ENCODE measurements at places on chromosomes 2 and 18.
A peak's percentile ranks its signal among the peaks of the same experiment; 100 is the strongest.

- DNase-seq, result no peak
These were observed 2.9 kb downstream of the CHRND start for GRCh38 chr2:232528746-232529460.

DNA sequence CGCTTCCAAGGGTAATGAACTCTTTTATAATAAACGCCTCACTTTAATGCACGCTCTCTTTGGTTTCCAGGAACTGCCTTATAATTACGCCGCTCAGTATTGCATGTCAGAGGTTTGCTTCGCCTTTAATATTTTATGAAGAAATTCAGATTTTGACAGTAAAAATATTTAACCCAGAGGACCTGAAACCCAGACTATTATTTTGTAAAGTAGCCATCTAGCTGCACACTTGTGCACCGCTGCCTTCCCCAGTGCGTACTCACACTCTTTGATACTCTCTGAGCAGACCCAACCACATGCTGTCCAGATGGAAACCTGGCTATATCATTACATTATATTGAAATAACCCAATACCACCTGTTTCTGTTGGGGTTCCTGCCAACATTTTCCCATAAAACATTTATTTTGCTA, 270.1 kb downstream of the C1D start:
- DNase-seq, result no peak

DNA sequence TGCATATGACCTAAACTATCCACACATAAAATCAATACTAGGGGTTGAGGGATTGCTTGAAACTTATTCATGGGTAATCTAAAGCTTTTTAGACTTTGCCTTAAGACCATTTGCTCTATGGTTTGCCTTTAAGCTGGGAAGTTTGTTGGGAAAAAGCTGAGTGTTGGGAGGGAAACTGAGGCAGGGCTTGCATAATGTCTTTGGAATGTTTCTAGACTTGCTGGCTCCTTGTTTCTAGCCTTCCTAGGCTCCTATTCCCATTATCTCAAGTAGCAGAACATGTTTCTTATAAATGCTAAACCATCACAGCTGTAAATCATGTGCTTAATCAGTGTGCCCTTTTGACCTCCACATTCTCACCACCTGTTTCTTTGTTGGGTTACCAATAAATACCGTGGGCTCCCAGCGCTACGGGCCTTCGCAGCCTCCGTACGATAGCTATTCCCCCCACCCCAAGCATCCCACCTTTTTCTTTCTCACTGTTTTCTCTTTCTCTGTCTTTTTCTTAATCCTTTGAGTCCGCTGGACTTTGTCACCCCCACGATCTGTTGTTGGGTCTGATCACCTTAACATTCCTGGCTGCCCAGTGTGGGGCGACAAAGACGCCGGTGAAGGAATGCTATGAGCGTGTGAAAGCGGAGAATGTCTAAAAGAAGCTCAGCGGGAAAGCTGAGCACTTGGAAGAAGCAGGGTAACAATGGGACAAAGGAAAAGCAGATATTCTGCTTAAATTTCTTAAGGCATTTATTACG, 49.4 kb upstream of the CWC22 start:
- DNase-seq, result no peak

DNA sequence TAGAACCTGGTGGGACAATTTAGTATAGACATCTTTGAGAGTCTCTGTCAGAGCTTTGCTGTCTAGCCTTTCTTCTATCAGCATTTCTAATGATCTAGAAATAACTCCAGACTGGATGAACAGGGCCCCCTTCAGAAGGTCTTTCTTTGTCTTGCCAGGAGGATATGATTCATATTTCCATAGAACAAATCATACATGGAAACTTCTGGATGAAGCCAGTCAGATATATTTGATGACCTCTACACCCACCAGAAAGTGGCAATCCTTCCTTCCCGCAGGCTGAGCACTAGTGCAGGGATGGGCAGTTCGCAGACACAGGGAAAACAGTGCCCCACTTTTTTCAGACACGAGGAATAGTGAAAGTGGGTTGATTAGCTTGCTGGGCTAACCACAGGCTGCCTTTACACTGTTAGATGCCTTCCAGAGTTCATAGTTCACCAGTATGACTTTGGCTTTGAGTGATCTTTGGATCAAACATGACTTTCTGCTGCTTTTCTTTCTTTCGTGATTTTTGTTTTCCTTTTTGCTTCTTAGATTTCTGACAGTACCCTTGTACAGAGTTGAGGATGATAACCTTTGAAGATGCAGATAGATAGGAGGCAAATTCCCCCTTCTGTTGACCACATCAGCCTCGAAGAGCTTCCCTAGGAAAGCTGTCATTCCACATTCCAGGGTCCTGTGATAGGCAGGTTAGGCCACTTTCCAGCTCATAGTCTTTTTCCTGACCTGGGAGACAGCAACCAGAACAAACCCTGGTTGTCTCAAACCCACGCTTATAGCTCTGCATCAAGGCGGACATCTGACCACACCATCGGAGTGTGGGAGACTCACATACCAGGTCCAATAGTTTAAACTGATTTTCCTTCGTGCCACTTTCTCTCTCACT, 237.0 kb downstream of the ZNF407 start:
- DNase-seq, result no peak

DNA sequence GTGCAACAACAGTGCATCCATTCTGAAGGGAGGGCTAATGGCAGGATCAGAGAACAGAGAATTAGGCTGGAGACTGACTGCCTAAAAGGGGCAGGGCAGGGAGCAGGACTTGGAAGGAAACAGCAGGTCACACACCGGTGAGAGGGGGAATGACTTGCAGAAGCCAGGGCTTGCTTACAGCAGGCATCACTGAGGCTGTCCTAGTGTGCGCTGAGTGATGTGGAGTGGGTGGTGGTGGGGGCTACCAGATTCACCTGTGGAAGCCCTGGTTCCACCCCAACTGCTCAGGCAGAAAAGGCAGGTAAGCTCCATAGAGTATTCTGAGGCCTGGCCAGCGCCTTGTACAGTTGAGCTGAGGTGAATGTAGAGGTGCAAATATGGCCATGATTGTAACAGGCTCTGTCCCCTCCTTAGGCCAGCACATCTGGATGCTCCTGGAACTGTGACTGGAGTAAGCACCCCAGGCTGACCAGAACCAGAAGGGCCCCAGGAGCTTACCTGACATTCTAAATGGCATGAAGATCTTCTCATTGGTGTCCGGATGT, 49.4 kb downstream of the SFXN5 start:
- no peak for DNase-seq

- DNase-seq, result no peak
These were observed 44.0 kb downstream of the METTL8 start for GRCh38 chr2:171389780-171390179.

GRCh38 chr2:176161825-176162626, 4.9 kb downstream of the HOXD3 start:
- no peak for DNase-seq

DNA sequence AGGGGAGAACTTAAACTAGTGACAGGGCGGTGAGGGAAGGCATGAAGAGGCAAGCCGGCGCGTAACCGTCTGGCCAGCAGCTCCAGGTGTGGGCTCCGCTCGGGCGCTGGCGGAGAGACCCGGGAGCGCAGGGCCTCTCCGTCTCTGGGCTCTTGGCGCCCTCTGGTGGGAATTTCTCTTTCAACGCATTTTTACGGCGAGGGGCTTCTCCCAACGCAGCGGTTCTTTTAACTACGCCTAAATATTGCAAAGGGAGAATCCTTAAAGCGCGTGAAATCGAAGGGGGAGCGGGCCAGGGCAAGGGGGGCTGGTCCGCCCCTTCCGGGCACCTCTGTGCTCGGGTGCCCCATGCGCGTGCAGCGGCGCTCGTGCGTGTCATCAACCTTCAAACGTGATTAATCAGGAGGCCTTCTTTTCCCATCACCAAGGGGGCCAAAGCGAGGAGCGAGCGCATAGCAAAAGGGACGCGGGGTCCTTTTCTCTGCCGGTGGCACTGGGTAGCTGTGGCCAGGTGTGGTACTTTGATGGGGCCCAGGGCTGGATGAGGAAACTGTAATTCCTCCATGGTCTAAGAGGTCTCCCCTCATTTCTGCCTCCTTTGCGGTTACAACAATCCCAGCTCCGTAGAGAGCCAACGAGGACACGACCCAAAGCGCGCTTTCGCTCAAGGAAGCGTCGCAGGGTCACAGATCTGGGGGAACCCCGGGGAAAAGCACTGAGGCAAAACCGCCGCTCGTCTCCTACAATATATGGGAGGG, 762 bp upstream of the GAD1 start:
- DNase-seq, result peak; percentile 68

- DNase-seq, result no peak
These were observed 11.9 kb downstream of the ADCYAP1 start for GRCh38 chr18:916562-916961.

DNA sequence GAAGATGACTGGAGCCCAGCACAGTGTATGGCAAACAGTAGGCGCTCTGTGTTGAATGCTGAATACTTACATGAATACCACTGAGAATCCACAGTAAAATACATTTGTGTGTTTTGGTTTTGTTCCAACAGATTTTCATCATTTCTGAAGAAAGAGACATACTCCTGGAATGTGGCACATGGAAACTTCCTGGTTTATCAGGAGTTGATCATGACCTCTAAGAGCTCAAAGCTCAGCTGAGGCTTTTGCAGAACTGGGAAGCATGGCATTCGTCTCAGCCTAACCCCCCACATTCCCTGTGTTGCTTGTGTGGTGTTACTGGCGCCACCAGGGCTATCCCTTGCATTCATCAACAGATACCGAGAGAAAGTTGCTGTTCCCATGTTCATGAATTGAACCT, 316.9 kb upstream of the REV1 start:
- DNase-seq, result no peak

DNA sequence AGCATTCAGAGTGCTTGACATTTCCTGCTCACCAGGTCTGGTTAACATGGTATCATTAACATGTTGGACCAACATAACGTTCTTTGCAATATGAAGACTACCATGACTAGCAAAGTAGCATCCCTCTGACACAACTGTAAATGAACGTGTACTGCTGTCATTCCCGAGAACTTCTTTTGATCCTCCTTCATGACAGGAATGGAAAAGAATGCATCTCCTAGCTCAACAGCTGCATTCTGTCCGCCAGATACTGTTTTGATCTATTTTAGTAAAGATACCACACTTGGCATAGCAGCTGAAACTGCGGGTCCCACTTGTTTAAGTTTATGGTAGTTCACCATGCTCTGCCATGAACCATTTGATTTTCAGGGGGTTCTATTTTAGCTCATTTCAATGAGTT, 144.2 kb upstream of the PARD3B start:
- DNase-seq, result no peak

GRCh38 chr2:172196768-172197431, 94.2 kb upstream of the DLX2 start:
- peak; percentile 14 for DNase-seq

DNA sequence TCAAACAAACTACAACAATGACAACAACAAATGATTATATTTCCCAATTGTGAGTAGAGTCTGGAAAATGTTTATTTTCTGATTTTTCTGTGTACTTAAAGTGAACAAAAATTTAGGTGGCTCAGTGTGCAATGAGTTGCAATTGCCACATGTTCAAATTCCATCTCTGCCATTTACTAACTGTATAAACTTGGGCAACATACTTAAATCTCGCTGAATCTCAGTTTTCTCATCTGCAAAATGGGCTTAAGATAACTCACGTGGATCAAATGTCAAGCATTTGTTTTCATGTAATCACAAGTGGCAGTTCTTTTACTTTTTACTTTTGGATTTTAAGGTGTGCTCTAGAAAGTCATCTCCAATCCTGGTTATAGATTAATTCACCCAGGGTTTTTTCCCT, 416.8 kb upstream of the HNRNPA3 start:
- no peak for DNase-seq

DNA sequence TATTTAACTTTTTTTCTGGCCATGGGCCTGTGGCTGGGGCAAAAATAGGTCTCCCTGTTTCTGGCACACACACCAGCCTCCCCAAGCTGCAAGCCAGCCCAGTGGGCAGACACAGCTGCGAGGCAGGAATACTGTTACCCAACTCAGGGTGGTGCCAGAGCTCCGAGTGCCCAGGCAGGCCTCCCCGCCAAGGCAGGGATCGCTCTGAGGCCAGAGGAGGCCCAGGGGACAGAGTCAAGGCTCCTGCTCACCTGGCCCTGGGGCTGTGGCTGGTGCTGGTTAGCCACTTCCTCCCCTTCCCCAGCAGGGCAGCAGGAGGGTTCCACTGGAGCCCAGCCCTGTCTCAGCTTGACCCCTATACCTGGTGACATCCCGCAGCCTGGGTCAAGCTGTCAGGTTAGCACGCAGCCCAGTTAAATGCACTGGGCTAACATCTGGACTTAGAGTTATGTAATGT, 67.1 kb upstream of the EPAS1 start:
- DNase-seq, result no peak

DNA sequence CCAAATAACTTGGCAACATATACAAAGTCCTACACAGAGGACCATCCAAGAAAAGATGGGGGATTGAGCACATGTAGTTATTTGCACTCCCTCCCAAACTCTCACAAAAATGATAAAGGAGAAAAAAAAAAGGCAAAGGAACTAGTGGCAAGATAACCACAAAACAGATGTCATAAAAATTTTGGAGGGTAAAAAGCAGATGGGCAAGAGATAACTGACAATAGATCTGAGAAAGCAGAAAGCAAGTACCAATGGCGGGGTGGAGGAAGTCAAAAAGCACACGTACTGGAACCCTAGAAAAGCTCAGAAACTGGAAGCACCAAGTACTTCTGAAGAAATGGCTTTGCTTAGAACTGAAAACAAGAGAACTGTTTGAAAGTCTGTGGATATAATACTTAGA, 82.0 kb downstream of the WDPCP start:
- no peak for DNase-seq

DNA sequence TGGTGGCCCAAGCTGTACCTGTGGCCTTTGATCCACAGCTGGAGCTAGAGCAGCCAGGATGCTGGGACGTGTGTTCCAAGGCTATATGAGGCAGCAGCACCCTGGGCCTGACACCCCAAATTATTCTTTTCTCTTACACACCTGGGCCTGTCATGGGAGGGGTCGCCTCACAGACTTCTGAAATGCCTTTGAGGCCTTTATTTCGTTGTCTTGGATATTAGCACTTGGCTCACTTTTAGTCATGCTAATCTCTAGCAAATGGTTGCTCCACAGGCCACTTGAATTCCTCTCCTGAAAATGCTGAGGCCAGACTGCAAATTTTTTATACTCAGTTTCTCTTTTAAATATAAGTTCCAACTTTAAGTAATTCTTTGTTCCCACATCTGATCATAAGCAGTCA, 22.0 kb upstream of the IL1R2 start:
- no peak for DNase-seq

All from stimulated activated CD4-positive, alpha-beta T cell treated with anti-CD3 and anti-CD28 coated beads, Interleukin-15, amount 100 ng/mL, for 48 hours (primary cell).